ENCODE measurements at places on chromosomes 2 and 18.

GRCh38 chr2:153156743-153157142, 321.8 kb downstream of the RPRM start:
- no peak for DNase-seq

GRCh38 chr2:137049518-137049917, 284.2 kb downstream of the THSD7B start:
- DNase-seq: no peak

GRCh38 chr2:219368690-219369191, 19.0 kb downstream of the DNPEP start:
- no peak for DNase-seq

- no peak for DNase-seq
Measured at GRCh38 chr2:43254331-43254730, 27.9 kb upstream of the ZFP36L2 start.

DNA sequence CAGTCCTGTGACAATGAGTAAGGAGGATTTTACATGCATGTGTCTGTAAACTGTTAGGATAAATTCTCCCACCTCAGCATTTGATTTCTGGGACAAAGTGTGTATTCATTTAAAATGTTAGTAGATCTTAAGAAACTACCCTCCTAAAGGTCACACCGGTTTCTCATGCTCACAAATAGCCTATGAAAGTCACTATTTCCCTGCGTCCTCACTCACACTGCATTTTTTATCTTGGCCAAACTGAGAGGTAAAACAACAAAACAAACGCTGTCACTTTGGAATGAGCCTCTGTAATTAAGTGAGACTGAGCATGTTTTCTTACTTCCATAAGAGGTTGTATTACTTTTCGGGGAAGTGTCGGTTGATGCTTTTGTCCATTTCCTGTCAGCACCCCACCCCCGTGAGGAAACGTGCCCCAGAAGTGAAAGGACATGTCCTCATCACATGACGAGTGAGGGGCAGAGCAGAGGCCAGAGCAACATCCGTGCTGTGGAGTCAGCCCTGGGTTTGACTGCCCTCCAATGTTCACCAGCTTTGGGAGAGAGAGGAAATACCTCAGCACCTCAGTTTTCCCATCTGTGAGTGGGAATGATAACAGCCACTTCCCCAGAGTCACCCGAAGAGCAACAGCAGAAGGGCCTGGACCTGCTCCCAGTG, 3.1 kb downstream of the GYPC start:
- peak; percentile 66 for DNase-seq

DNA sequence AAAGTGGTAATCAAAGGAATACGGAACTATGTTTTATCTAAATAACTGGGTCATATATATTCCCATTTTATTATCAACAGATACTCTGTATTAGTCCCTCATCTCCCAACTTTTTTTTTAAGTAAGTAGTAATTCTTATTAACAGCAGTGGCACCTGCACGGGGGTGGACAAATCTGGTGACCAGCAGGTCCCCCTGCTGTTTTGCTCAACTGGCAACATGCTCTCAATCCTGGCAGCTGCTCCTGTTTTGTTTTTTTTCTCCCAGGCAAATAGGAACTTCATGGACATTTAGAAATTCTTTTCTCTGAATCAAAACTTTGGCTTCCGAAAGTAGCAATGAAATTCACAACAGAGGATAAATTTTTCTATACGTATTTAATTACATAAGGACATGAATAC, 193.5 kb downstream of the SS18 start:
- no peak for DNase-seq

- DNase-seq: no peak
Measured at GRCh38 chr2:234218266-234219045, 168.0 kb downstream of the SPP2 start.

DNA sequence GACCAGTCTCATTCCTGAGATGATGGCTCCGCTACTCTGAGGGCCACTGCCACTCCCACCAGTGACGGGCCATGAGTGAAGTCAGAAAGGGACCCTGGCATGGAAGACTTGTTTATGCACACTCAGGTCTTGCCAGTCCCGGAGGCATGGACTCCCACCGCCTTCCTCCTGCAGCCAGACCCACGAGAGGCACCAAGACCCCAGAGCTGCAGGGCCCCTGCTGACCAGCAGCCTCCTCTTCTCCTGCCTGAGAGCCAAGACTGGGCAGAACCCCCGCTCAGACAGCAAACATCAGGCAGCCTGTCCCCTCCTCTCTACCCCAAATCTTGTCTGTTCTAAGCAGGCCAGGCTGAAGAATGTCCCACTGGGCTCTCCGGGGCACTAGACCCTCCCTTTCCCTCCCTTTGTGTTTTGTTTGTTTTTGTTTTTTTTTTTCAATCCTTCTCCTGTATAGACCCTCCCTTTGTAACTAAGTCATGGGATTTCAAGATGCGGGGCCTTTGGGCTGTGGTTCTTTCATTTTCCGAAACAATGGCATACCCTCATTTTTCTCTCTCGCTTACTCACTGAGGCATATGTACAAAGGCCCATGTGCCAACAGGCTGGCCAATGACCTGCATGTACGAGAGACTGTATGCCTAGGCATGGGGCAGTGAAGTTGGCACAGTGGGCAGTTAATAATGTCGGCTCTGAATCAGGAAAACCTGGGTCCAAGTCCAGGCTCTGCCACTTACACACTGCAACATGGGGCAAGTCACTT, 24.3 kb upstream of the MAPRE3 start:
- DNase-seq: no peak

- DNase-seq: no peak
Measured at GRCh38 chr2:239509373-239510143, 108.7 kb upstream of the HDAC4 start.

DNA sequence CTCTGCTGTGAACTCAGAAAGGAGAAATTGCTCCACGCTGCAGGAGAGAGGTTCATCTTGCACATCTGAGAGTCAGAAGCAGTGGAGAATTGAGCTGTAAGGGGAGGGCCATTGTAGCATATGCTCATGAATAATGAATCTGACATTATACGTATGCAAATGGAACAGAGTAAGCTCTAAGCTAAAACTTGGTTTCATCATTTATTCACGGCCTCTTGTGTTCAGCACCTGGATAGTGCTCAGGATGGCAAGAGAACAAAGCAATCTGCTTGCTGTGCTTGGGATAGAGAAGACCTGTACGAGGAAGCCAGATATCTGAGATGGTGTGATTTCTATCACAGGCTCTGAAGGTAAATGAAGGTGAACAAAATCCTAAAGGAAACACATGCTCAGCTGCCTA, 87.9 kb upstream of the GCFC2 start:
- no peak for DNase-seq

DNA sequence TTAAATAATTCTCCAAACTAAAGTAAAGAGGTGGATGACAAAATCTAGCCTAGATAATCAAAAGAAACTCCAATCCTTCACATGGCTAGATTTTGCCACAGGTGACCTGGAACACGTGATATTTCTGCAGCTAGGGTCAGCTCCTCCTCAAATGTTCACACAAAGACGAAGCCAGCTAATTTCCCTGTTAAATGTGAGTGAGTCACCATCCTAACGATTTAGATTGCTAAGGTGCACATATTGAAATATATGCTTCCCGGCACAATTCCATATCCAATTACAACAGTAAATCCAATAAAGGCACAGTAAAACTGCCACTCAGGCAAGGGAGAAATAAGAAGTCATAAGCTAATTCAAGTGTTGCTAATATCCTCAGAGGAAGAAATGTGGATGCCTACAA, 28.7 kb downstream of the IKZF2 start:
- DNase-seq: no peak

- no peak for DNase-seq
Measured at GRCh38 chr2:168825126-168825525, 22.7 kb downstream of the NOSTRIN start.

GRCh38 chr18:55544014-55544413, 44.0 kb downstream of the TCF4 start:
- no peak for DNase-seq

GRCh38 chr2:146651361-146651760, 1193.5 kb upstream of the ACVR2A start:
- DNase-seq: no peak

GRCh38 chr2:232132181-232132580, 170.7 kb downstream of the DIS3L2 start:
- DNase-seq: no peak

GRCh38 chr2:25757906-25758305, 84.5 kb upstream of the DTNB start:
- DNase-seq: no peak

DNA sequence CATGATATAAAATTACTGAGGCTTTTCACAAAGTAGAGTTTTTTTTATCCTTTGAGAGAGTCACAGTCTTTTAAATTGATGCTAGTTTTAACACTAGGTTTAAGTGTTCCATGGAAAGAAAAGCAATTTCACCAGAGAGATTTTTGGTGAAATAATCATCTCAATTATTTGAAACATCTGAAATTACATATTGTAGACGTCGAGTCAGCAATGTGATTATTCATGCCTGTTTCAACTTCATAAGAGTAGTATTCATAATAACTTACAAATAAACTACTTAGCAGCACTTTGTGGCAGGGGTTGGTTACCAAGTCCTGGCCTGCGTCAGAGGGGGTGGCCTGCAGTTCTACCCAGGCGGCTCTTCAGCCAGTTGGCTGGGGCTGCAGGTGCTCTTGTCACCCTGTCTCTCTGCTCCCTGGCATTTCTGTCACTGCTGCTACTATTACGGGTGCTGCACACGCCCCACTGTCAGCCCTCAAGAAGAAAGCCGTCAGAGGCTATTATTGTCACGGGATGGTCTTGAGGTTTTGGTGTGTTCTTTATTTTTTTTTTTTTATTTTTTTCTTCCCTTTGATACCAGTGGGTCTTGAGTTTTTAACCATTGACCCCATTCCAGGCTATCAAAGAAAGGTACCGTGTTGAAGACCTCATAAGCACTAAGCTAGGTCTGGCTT, 50.4 kb downstream of the MALT1 start:
- no peak for DNase-seq

- peak; percentile 50 for DNase-seq
Measured at GRCh38 chr2:11580697-11581096, 46.9 kb downstream of the GREB1 start.

DNA sequence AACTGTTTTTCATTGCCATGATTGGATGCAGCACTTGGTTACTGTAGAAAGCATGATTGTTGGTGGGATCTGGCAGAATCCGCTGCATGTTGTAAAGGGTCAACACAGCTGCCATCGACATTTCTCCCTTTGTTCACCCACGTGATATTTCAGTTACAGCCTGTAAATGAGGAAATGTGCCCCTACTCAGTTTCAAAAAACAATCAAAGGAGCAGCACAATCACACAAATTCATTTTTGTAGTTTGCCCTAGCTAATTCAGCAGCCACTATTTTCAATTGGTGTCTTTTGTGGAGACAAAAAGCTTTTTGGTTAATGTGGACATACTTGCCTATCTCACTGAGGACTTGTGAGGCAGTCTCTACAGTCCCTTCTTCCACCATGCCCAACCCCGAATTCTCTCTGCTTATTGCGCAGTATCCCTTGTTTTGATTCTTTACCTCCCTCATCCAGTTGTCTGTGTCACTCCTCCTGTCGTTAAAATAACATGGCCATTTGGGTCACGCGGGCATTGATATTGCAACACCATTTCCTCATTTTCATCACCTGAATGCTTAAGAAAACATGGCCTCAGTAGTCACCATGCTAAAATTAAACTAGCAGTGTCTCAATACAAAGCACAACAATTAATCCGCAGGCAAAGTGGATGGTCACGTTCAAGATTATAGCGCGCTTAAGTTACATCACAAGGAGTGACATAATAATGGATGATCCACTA, 6.4 kb upstream of the PROC start:
- DNase-seq: no peak

GRCh38 chr2:7706791-7707190, 789.6 kb downstream of the RNF144A start:
- DNase-seq: no peak

DNA sequence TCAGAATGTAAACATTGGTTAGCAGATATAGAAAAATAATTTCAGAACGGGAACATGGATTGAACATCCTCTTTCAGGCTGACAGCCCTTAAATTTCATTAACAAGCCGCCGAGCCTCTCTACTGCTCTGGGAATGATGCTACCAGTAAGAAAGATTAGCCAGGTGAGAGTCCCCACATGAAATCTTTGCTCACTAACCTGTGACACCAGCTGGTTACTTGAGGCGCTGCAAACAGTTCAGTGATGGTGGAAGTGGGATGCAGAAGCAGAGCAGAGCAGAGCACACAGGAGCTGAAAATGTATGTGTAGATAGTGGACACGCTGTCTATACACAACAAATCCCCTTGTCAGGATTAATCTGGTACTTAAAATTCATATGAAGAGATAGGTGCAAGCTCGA, 721.1 kb downstream of the DPP10 start:
- no peak for DNase-seq

DNA sequence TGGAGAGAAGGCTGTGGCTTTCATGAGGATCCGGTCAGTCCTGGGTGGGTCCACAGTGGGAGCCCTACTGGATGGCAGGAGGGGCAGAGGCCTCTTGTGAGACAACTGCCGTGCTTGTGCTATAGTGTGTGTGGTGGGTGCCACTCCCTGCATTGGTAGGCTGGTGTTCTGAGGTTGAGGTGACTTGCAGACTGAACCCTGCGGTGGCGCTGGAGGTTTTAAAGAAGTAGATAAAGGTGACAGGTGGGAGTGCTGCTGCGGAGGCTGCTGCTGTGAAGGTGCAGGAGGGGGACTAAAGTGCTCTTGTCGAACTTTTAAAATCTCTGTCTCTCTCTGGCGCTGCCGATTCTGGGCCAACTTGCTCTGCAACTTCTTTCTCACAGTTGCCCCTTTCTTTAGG, 29.7 kb downstream of the INO80D start:
- DNase-seq: no peak

DNA sequence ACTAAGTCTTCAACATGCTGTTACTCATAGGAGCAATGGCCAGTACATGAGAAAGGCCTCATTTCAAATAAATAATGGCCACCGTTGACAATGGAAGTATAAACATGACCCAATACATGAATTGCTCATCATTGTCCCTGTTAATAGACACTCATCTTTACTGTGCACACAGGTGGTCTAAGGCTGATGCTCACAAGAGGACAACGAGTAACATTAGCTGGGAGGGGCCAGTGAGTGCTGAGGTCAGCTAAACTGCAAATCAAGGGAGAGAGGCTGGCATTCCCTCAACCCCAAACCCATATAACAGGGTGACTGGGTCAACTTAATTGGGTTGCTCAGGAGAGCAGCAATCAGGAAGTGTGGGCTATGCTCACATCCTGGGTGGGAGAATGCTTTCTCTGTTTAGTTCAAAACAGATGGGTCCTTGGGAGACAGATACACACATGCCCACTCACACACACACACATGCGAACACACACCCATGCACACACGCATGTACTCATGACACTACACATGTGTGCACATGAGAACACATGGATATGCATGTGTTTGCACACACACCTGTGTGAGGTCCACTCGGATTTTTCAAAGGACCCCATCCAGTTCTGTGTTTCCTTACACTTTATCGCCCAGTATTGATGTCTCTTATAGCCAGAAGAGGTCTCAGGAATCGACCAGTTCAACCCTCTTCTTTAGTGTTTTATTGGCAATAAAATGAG, 172.0 kb downstream of the INHBB start:
- no peak for DNase-seq

DNA sequence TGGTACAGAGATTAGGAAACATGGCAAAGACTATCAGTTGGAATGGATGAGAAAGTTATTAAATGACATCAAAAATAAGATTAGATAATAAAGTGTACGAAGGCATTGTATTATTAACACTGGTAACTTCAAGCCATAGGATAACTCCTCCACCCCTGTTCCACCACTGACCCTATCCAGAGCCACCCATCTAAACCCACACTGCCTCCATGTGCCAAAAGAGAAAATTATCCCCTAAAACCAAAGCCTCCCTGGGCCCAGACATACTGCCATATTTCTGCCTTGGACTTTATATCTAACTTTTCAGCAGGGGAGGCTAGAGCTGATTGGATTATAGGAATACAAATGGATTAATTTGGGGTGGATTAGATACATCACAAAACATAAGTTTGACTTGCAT, 443.7 kb downstream of the BCL11A start:
- no peak for DNase-seq
